ENCODE measurements at places on chromosomes 16 and 17.

GRCh38 chr16:88535191-88535856 is 34.9 kb upstream of the ZC3H18 start:
- no peak for DNase-seq

DNA sequence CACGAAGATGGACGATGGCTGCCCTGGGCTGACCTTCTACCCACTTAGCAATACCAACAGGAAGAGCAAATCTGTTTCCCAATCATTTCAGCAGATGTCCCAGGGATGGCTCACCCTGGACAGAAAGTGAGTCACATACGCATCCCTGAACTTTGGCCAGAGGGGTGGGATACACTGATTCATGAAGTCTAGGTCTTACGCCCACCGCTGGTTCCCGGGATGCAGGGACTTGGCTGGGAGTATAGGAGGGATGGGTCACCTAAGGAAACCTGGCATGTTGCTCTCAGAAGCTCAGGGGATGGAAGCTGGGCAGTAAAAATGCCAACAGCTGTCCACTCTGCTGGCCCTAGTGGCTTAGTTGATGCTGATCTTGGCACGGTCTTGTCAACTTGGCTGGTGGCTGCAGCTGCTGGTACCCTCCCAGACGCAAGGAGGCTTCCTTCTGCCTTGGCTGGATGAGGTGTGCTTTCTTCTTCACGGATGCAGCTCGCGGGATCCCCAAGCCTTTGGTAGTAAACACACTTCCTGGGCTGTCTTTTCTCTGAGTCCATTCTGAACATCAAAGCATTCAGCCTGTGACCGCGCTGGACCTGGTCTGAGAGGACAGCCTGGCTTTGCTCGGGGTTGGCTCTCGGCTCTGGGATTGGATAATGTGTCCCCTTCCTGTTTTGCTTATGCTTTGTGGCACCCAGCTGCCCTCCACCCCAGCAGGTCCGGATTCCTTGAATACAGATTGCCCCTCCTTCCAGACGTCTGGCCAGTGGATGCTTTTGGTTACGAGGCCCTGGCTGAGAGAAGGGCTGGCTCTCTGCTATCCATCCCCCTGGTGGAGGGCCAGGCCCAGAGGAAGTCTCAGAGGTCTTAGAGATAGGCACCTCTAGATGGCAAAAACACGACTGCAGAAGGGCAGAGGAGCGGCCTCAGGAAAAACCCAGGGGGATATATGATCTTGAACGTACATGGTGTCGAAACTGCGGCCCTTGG is 71.5 kb downstream of the RAP1GAP2 start:
- DNase-seq = no peak

GRCh38 chr16:70416748-70417616 is 21.9 kb downstream of the ST3GAL2 start:
- no peak for DNase-seq

DNA sequence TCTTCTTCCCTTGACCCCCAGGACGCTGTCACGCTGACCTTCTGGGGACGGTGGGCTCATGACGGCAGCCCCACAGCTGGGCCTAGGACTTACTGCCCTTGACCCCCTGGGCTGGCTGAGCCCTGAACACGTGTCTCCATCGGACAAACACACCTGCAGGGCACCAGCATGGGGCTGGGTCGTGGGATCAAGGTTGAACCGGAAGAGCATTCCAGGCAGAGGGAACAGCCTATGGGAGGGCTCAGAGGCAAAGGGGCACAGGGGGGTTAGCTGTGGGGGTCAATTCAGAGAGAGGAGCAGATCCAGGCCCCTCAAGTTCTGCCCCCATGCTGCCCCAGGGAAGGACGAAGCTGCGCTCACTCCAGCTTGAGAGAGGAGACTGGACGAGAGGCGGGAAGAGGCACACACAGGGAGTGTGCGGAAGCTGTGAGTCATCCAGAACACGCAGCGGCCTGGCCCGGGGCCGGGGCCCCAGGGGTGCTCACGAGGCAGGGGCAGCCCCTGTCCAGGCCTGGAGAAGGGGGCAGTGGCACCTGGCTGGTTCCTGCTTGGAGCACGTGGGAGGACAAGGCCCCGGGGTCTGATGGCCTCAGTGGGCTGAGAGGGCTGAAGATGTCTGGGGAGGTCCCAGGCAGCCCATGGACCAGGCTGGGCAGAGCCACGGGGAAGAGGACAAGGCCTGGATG is 9.9 kb downstream of the SSTR5 start:
- DNase-seq = no peak

GRCh38 chr17:28327031-28327607 is 8.1 kb downstream of the TMEM97 start:
- DNase-seq = no peak

DNA sequence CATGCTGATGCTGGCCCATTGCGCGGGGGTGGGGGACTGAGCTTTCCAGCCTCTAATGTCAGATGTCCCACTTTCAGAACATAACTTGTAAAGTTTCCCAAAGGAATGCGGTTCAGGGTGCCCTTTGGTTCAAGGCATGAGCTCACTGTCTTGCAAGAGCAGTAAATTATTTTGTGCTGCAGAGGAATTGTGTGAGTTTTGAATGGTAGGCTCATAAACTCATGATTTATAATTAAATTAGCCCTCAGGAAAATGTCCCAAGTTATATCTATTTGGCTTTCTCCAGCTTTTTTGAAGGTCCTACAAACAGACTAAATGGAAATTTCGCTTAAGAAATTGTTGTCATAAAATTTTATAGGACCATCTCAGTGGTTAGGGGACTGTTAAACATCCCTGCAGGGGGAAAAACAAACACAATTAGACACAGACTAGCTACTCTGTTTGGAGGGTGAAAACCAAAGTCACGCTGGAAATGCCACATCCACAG is 321.8 kb downstream of the HS3ST3B1 start:
- DNase-seq = no peak

DNA sequence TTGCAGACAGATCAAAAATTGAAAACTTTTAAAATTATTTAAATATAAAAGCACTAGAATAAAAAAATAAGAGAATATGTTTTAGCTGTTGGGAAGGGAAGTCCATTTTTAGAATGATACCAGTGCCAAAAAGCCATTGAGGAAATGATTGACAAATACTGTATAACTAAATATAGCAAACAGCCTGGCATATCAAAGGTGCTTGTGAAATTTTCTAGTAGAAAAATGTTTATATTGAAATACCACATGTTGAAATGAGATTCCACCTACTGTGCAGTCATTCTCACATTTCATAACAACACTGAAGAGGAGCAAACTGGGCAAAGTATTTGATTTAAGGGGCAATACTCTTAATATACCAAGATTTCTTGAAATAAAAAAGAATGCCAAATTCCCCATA is 183.5 kb downstream of the PHKB start:
- DNase-seq = no peak

GRCh38 chr16:51236583-51236982 is 85.5 kb upstream of the SALL1 start:
- DNase-seq = no peak

DNA sequence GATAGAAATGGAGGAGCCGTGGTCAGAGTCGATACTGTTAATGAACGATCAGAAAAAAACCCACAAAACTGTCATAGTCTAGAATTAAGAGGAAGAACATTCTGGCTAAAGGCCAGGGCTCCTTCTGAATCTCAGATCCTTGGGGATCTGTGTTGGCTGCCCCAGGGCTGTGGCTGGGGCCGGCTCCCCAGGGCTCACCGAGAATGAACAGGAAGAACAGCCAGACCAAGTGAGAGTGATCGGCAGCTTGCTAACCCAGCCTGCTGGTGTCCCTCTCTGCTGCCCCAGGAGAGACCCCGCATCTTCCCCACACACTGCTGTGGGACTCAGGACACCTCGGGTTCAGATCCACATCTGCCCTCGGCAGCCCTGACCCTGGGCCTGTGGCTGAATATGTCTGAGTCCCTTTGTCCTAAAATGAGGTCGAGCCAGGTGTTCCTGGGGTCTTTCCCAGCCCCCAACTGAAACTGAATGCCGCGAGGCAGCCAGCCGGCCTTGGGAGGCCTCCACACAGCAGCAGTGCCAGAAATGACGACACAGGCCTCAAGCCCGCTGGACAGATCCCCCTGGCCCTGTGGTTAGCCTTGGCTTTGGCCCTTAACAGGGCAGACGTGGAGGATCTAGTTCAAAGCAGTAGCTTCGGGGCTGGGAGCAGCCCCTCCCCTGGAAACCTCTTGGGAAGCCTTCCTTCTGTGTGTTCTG is 23.9 kb upstream of the CLEC18A start:
- no peak for DNase-seq

- DNase-seq = no peak
These were observed 75.0 kb downstream of the USP22 start for GRCh38 chr17:20967776-20968175.

DNA sequence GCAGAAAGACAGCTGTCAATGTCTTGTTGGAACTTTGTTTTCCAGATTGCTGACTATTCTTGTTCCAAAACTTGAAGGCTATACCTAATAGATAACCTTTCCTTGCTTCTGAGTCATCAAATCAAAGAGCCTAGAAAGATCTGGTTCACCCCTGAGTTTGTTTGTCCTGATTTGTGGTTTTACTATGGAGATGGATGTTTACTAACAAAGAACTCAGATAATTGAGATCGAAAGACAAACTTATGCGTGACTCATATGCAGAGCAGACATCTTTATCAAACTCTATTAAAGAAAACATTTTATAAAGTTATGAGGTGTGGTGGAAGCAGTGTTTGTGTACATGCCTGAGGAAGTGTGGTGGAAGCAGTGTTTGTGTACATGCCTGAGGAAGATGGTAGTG is 311.1 kb upstream of the TBX2 start:
- DNase-seq = no peak

GRCh38 chr16:9322769-9323168 is 231.3 kb downstream of the HAPSTR1 start:
- no peak for DNase-seq

DNA sequence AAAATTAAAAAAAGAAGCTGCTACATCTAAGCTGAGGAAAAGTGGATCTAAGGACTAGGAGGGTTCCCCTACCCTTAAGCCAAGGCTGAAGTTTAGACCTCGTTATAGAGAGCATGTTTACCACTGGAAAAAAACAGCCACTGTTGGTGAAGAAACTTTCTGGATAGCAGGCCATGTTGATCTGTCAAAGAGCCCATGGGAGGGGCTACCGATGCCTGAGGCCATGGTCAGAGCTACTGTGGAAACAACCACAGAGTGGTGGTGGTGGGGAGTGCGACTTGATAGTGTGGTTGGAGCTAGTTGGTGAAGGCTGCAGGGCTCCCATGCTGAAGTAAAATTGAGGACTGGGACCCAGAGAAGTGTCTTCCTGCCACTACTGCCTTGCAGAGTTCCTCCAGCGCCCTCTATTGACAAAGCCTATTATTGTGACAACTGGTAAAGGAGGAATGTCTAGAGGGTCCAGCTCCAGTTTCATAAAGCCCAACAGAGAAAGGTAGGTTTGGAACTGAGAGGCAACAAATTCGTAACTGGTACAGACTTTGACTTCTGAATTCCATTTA is 12.7 kb upstream of the FAM20A start:
- no peak for DNase-seq

- no peak for DNase-seq
These were observed 79.7 kb downstream of the SALL1 start for GRCh38 chr16:51071326-51071725.

- DNase-seq = no peak
These were observed 14.6 kb upstream of the KCTD13 start for GRCh38 chr16:29940656-29941055.

GRCh38 chr17:82178499-82179261 is 34.0 kb downstream of the CCDC57 start:
- DNase-seq = no peak

GRCh38 chr16:66977341-66978113 is 10.9 kb upstream of the CES4A start:
- DNase-seq = peak; percentile 96

GRCh38 chr17:49387498-49388289 is 25.6 kb upstream of the ZNF652 start:
- no peak for DNase-seq

DNA sequence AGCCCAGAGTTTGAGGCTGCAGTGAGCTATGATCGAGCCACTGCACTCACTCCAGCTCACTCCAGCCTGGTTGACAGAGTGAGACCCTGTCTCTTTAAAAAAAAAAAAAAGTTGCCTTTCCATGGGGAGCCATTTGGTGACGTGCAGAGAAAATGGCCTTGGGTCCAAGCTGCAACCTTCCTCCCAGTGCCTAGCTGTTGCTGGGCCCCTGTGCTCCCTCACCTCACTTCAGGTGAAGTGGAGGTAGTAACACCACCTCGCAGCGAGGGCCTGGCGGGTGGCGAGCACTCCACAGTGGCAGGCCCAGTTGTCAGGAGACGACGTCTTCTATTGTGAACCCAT is 17.4 kb downstream of the SYT17 start:
- no peak for DNase-seq

Measured in stimulated activated CD4-positive, alpha-beta T cell treated with anti-CD3 and anti-CD28 coated beads, Interleukin-2, amount 100 ng/mL, for 24 hours (primary cell).